ENCODE measurements at places on chromosomes 5 and 9. TPM values are rescaled to one million over a fixed set of nuclear protein-coding genes. Genes with fewer than 3 reads are reported as not detected.

The SLC4A9 gene
- total RNA-seq: not detected

The PCDHGA8 gene
- total RNA-seq: 3.0 TPM

The TRIP13 gene
- total RNA-seq: 0.13 TPM

GRCh38 chr5:170809551-170809950 is 26.0 kb downstream of the GABRP start:
- no peak for ATAC-seq

- ATAC-seq: no peak
Measured at GRCh38 chr9:79382044-79382443, 189.7 kb upstream of the TLE4 start.

DNA sequence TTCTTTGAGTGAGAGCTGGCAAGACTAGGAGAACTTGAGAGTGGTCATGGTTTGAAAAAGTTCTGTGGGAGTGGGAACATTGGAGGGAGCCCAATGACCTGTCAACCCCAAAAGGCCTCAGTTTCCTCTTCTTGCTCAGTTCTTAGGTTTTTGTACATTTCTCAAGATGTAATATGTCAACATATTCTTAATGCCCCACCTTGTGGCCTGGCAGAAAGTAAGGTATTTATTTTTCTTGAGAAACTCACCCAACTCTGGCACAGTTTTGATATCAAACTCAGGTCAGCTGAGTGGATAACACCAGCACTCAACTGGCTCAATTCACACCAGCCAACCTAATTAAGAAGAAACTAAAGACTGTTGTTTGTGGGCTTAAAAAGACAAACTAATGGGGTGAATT is 123.0 kb upstream of the SLC27A6 start:
- ATAC-seq: no peak

DNA sequence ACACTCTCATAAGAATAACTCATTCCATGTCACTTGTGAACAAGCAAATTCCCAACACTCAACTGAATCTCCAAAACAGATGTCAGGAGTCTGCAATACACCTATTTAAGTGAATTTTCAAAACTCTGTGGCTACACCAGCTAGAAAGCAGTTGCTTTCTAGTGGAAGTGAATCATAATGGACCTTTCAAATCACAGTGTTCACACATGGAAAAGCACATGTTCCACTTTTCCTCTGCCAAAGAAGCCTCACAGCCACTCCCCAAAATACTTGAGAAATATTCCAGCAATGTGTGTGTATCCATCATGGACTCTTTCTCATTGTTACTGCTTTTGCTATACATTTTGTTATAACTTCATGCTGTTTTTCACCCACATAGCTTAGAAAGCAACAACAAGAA is 17.4 kb downstream of the MARCHF3 start:
- no peak for ATAC-seq

GRCh38 chr9:134379831-134380365 is 53.6 kb downstream of the RXRA start:
- no peak for ATAC-seq

GRCh38 chr9:977838-978830 is 1.7 kb downstream of the DMRT3 start:
- ATAC-seq: no peak

DNA sequence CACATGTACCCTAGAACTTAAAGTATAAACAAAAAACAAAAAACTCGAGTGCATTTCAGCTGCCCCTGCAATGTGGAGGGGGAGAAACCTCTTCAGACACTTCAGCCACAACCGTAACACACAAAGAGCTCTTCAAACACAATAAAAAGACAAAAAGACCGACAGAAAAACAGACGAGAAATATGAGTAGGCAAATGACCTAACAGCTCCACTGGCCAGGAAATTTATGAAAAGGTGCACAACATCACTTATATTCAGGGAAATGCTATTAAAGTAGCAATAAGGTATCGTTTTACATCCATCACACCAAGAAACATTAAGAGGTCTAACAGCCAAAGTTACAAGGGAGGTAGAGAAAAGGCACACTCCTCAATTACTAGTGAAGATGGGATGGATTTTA is 6.2 kb downstream of the ZBED3 start:
- ATAC-seq: no peak

GRCh38 chr9:125494653-125494915 is 212.4 kb downstream of the MAPKAP1 start:
- ATAC-seq: no peak

DNA sequence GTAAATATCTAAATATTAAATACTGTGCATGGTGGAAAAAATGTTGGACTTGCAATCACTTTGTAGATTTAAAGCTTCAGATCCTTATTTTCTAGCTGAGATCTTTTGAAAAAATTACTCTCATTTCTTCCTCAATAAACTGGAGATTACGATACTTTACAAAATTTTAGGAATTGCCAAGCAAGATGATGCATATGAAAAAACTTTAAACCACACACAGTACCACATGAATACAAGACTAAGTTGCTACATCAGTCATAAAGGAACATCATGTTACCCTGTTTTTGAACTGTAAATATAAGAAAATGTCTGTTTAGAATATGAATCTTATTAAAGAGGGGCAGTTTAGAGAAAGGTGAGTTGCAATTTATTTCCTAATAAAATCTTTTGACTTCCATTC is 703.6 kb upstream of the NUDT12 start:
- no peak for ATAC-seq

GRCh38 chr9:34143116-34143515 is 16.6 kb upstream of the DCAF12 start:
- no peak for ATAC-seq

- no peak for ATAC-seq
Measured at GRCh38 chr5:1054018-1054798, 45.6 kb downstream of the NKD2 start.

DNA sequence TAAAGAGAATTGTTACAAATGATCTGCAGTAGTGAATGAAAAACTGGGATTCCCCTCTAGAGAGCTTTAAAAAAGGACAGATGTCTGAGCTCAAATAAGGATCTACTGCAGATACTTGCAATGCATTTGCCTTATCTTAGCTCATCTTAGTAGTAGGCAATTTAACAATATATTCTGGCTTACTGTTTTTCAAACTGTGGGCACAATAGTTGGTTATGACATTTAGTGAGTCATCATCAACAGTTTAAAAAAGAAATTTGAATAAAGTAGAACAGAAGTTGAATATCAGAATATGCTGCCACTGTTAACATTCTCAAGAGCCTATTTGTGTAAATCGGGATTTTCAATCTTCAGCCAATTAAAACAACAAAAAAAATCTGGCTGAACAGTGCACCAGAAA is 6.7 kb upstream of the CAST start:
- ATAC-seq: no peak

GRCh38 chr5:33276628-33276950 is 164.2 kb upstream of the TARS1 start:
- no peak for ATAC-seq
